ENCODE measurements at places on chromosomes 1 and 21.

DNA sequence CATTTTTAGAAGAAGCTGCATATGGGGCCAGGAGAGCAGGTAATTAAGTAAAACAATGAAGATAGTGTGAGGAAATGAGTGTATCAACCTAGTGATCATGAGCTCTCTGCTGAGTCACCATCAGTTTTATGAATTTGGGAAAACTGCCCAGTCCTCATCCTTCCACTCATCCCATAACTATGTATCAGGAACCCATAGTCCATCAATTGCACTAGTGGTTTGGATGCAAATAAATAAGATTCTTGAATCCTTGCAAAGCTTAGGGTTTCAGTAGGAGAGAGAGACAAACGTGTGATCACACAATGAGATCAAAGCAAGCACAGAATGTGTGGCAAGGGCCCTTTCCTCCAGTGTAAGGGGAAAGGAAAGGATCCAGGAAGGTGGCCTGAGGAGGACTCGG, 145.6 kb downstream of the ZZZ3 start:
- peak; percentile 98 for DNase-seq

GRCh38 chr1:30899577-30900389, 8.8 kb downstream of the SDC3 start:
- no peak for DNase-seq

GRCh38 chr1:42933610-42934491, 24.8 kb downstream of the SLC2A1 start:
- no peak for DNase-seq

GRCh38 chr1:161706482-161707347, at the start of gene FCRLA:
Gene FCRLA (plus strand): TSS chr1:161707229. CDS start chr1:161707265, 36 bp downstream.
- DNase-seq = peak; percentile 98

DNA sequence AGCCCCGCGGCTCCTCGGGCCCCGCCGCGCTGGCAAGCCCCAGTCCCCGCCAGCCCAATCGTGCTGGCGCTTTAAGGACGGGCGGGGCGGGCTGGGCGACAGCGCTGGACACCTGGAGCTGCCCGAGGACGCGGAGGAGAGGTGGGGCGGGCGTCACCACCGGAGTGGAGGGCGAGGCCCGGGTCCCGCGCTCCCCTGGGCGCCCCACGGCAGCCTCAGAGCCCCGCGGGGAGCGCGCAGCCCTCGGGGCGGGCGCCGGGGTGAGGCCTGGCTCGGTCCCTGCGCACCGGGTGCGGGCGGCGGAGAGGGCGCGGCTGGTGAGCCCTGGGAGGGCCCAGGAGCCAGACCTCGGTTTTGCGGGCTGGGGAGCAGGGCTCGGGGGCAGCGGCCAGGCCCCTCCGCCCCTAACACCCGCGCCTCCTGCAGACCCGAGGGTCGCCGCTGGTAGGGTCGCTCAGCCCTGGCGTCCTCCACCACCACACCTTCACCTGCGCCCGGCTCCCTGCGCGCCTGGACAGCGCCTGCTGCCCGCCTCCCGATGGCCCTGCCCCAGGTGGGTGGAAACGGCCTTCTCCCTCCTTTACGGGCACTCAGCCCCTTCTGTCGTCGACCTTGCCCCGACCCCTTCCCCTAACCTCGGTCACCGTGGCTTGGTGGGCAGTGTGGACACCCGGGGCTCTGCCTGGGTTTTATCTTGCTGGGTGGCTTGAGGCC, at the start of gene TMEM61:
Gene TMEM61, plus strand, starts transcription at position 101 of the 714 bp plus-strand sequence. Its CDS starts 438 bp downstream, at position 539.
- DNase-seq = no peak

- peak; percentile 97 for DNase-seq
Observed at GRCh38 chr1:58618303-58618702, 41.3 kb upstream of the TACSTD2 start.

DNA sequence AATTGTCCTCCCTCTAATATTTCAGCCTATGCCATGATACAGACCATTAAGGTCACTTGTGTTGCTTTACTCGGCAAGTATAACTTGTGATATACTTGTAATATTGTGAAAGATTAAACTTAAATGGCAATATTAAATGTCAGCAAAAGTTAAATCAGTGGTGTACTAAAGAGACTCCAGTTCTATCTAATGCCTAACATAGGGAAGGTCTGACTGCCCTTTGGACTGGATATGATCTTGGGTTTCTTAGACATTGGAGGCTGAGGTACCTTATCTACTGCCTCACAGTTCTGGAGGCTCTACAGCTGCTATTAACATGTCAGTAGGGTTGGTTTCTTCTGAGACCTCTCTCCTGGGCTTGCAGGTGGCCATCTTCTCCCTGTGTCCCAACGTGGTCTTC, 89.9 kb downstream of the MT1HL1 start:
- DNase-seq = no peak

DNA sequence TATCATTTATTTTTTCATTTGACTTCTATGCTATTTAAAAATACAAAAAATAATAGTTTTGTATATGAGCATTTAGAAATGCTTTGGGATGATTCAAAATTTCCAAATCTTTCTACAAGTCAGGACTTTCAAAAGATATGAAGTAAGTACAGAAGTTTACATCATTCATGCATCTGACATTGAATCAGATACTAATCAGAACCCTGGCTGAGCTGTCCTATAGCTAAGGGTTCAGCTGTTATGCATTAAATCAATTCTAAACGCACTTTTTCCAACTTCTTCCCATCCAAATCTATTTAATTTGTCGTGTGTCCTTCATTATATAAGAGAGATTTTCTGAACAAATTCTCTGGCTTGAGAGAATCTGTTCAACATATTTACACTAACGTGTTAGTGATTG, 779.4 kb downstream of the LTN1 start:
- no peak for DNase-seq

- peak; percentile 49 for DNase-seq
Observed at GRCh38 chr1:3803905-3804626, 7.8 kb upstream of the LRRC47 start.

- DNase-seq = no peak
Observed at GRCh38 chr1:73097917-73098316, 815.6 kb upstream of the NEGR1 start.

DNA sequence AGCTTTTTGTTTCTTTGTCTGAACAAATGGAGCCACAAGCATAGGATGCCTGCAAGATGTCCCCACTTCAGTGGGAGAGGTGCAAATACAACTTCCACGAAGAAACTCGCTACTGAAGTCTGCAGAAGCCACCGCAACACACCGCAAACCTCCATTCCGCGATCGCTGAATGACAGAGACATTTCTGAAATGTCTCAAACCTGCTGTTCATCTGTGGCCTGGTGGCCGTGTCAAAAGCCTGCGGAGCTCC, 1.0 kb downstream of the TP53BP2 start:
- DNase-seq = no peak

GRCh38 chr1:183310753-183311479, 107.3 kb downstream of the NMNAT2 start:
- peak; percentile 25 for DNase-seq

- DNase-seq = peak; percentile 11
Observed at GRCh38 chr21:39867198-39867650, at the start of gene PCP4. Gene PCP4 (plus strand): TSS chr21:39867438. CDS start chr21:39867502, 64 bp downstream.

GRCh38 chr1:203638103-203638475, 11.5 kb downstream of the ATP2B4 start:
- no peak for DNase-seq

- no peak for DNase-seq
Observed at GRCh38 chr1:152622803-152623202, at the start of gene LCE3A. Gene LCE3A (minus strand): TSS chr1:152623103. CDS start chr1:152623103, 0 bp downstream.

- no peak for DNase-seq
Observed at GRCh38 chr21:25931765-25932164, 197.0 kb downstream of the GABPA start.

DNA sequence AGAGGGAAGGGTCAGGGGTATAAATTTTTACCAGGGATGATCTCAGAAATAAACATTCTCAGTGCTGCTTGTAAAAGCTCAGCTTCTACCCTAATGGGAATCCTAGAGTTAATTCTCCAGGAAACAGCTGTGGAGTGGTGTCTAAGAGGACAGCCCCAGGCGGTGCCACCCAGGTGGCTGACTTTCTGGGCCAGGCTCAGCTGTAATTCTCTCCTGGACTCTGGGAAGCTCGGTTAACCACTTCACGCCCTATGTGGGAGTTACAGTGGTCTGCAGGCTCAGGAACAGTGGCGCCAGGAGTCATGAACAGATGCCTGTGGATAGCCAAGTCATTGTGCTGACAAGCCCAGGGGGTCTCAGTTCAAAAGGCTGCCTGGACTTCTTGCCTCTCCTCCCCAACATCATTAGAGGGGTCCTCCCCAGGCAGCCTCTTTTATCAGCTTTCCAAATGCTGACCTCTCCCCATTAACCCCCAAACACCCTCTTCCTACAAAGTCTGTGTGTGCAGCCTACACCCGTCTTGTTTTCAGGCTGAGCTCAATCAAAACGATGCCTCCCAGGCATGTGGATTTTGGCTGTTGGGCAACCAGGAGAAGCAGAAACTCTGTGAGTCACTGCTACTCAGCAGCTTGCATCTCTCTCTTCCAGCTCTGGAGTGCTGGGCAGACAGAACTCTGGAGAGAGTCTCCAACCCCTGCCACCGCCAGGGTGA, 1.2 kb downstream of the HHIPL2 start:
- peak; percentile 89 for DNase-seq

DNA sequence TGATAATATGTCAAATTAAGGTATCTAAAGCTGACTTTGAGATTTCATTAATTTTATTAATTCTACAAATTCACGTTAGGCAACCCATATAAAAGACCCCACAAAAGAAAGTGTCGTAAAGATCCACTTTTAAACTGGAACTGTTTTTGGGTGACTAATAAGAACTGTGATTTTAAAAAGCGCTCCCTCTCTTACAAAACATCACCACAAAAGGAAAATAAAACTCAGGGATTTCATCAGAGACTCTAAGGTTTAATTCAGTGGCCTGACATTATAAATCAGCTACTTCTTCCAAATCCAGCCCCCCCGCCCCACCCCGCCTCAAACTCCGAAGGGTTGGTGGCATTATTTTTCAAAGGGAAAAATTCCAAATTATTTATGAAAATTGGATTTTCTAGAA, 2.7 kb downstream of the COL24A1 start:
- DNase-seq = no peak

GRCh38 chr1:55650444-55650843, 435.3 kb upstream of the USP24 start:
- no peak for DNase-seq

DNA sequence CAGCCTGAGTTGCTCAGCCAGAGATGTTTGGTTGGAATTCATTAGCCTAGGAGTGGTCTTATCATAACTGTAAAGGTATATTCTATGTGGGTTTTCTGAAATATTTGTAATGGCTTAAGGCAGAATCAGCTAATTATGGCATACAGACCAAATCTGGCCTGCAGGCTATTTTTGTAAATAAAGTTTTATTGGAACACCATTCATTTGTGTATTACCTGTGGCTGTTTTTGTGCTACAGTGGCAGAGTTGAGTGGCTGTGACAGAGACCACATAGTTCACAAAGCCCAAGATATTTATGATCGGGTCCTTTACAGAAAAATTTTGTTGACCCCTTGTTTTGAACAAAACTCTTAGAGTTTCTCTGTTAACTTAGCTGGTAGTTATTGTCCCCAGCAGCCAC, 7.4 kb upstream of the DDOST start:
- no peak for DNase-seq

GRCh38 chr1:182185842-182186756, 124.6 kb upstream of the ZNF648 start:
- peak; percentile 92 for DNase-seq

DNA sequence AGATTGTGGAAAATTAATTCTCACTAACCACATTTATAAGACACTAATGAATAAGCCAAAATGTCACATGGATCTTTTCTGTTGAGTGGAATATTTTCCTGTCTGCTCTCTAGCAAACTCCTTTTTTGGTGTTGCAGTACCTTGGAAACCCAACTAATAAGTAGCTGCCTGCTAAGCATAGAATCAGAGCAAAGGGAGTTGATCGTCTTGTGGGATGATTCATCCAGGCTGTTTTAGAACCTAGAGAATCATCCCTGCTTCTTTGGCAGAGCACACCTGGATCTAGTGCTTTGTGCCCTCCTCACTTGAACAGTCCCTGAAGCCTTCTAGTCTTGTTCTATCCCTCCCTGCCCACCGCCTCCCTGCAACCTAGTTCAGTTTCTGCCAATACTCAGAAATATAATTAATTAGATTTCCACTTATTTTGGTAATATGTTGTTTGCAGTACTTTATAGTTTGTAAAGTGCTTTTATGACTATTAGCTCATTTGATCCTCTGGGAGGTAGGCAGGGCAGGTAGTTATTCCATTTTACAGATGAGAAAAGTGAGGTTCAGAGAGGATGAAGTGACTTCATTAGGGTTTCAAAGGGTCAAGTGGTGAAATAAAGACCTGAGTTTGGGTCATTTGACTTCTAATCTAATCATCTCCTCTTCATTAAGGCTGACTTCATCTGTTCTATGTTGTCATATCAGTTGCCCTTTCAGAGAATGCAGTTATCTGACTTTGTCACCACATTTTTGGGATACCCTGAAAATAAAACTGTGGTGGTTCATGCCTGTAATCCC, 2.5 kb downstream of the AGO4 start:
- DNase-seq = peak; percentile 60

Data from EH (cell line).